ENCODE measurements at places on chromosomes 13 and 19.

DNA sequence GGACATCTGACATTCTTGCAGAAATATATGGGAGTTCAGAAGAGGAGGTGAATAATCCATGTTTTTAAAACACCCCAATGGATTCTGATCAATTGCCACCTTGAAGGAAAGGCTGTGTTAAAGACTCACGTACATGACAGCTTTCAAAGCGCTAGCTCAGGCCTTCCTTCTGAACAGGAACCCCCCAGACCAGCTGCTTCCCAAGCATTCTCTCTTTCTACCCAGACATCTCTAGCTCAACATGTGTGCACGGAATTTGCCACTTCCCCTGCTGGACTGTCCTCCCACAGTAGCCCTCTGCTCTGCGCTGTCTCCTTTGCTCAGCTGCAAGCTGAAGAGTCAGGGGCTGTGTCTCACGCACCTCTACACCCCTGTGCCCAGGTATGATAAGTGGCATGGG lies 54.5 kb downstream of the STK24 start:
- DNase-seq: no peak

- no peak for DNase-seq
Measured at GRCh38 chr13:29481603-29482002, 113.9 kb downstream of the SLC7A1 start.

GRCh38 chr13:87684850-87685742 lies 13.9 kb downstream of the SLITRK5 start:
- no peak for DNase-seq

GRCh38 chr19:41641879-41642485 lies 15.1 kb upstream of the CEACAM4 start:
- no peak for DNase-seq

- DNase-seq: no peak
Measured at GRCh38 chr13:109163037-109163379, 533.6 kb downstream of the MYO16 start.

- no peak for DNase-seq
Measured at GRCh38 chr19:13091400-13092157, 11.1 kb downstream of the LYL1 start.

- no peak for DNase-seq
Measured at GRCh38 chr13:27371932-27372331, 52.5 kb upstream of the GTF3A start.

DNA sequence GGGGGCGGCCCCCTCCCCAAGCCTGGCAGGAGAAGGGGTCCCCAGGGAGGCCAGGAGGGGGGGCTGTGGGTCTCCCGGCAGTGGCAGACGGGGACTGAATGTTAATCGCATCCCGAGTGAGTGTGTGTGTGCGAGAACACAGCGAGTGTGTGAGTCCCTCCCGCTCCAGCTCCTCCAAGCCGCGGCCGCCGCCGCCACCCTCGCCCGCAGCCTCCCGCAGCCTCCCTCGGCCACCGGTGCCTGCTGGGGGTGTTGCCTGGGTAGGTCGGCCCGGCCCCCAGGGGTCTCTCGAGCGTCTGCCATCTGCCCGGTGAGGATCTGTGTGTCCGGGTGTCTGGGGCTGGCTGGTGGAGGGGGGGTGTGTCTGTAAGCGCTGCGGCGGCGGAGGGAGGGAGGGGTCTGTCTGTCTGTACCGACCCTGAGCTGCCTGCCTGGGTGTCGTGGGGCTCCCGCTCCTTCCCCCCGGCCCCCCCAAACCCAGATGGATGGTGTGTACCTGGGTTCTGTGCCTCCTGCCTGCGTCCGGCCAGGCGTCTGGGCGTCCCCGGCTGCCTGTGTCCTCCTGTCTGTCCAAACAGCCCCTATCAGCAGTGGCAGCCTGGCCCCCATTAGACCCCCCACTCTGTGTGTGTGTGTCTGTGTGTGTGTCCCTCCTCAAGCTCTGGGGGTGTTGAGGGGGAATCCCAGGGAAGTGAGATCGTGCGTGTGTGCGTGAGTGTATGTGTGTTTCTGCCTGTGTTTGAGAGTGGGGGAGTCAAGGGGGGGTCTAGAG lies at the start of gene GRIN2D:
GRIN2D (plus strand) TSS at position 110 of the 772 bp plus-strand sequence. CDS start 4,725 bp downstream, outside the sequence.
- DNase-seq: no peak

- DNase-seq: no peak
Measured at GRCh38 chr13:77789376-77789775, 91.9 kb downstream of the SLAIN1 start.

DNA sequence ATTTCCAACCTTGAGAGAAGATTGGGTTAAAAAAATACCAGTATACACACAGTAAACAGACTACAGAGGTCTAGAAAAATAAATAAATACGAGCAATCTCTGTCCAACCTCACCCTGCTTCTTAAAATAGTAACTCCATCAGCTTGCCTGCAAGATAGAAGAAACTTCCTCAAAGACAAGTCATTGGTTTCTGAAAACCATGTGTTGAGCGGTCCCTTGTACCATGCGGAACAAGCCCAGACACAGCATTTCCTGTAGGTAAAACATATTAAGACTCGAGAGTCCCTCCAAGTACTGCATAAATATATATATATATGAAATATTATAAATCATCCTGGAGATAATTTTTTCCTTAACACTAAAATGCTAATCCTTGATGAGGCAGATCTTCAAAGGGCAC lies 157.4 kb downstream of the MZT1 start:
- DNase-seq: no peak

GRCh38 chr19:40800997-40801377 lies 2.0 kb downstream of the EGLN2 start:
- DNase-seq: no peak

DNA sequence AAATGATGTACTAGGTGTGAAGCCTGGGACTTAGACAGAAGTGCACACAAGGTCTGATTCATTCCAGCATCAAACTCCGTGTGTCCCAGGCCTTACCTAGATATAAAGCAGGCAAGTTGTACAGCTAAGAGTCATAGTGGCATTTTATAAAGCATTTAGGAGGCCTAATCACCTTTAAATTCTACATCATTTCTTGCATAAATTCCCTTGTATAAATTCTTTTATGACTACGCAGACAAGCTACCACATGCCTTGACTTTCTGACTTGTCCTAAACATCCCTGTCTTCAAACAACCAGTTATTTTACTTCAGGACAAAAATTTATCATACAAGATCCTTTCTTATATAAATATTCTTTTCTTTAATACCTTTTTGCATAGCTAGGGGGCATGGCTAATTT lies 22.5 kb downstream of the TMEM255B start:
- DNase-seq: no peak

DNA sequence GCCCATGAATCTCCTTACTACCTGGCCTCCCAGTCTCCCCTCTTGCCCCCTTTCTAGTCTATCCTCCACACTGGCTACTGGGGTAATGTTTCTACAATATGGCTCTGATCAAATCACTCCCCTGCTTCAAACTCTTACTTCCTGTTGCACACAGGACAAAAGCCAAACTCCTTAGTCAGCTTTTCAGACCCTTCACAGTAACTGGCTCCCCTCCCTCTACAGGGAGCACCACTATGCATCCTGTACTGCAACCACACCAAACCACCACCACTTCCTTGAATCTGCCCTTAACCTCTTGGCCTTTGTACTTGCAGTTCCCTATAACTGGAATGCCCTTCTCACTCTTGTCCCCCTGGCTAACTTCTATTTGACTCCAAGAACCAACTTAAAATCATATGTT lies 32.2 kb downstream of the DEDD2 start:
- DNase-seq: no peak

GRCh38 chr19:38805180-38805579 lies 7.6 kb downstream of the LGALS4 start:
- DNase-seq: no peak

- DNase-seq: no peak
Measured at GRCh38 chr13:73913751-73914518, 220.3 kb downstream of the KLF12 start.

- DNase-seq: no peak
Measured at GRCh38 chr19:3135961-3136683, at the start of gene GNA15. Gene GNA15, plus strand, starts transcription at chr19:3136033. Its CDS starts 418 bp downstream, at chr19:3136451.

DNA sequence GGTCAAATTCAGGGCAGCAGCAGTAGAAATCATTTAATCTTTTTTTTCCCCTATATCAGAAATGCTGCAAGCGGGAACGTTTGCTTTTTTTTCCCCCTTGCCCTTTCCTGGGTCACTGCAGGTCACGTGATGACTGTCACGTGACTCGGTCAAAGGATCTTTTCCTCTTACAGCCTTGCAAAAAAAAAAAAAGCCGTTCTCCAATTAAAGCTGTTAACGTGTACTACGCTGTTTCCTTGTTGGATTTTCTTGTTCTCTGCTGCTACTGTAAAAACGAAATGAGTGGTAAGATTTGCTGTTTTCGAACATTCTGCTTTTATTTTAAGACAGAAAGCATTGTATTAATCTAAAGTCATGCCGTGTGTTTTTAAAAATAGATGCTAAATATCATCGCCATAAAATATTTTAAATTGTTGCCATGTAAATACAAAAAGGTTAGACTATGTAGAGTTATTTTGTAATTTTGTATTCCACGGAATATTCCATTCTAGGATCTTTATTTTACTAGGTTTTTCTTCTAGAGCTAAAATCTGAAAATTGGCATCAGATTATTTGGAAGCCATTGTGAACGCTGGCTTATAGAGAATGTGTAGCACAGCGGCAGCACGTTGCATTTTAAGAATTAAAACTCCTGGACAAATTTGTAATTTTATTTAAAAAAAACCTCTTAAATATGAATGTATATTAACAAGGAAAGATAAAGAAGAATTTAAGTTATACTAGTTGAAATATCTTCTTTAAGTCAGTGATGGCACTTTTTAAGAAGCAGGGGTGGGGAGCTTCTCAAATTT lies 109.8 kb upstream of the MLNR start:
- DNase-seq: no peak

DNA sequence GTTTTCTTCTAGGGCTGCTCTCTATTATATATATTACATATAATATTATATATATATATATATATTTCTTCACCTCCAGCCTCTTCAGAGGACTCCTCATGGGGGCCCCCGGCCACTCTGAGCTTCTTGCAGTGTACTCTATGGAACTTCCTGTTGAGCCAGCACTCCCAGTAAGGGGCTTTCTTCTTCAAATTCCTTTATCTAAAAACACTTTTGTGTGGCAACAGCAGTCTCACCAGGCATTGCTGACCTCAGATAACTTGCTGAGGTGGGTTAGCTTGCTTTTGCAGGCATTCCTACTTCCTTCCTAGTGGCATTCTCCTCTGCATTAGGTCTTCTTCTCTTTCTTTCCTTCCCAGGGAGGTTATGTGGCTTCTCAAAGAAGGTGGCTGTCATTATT lies 381.5 kb downstream of the MYO16 start:
- no peak for DNase-seq

- DNase-seq: no peak
Measured at GRCh38 chr13:52810011-52810410, 38.4 kb downstream of the PCDH8 start.

GRCh38 chr13:83691966-83692365 lies 190.3 kb downstream of the SLITRK1 start:
- DNase-seq: no peak

DNA sequence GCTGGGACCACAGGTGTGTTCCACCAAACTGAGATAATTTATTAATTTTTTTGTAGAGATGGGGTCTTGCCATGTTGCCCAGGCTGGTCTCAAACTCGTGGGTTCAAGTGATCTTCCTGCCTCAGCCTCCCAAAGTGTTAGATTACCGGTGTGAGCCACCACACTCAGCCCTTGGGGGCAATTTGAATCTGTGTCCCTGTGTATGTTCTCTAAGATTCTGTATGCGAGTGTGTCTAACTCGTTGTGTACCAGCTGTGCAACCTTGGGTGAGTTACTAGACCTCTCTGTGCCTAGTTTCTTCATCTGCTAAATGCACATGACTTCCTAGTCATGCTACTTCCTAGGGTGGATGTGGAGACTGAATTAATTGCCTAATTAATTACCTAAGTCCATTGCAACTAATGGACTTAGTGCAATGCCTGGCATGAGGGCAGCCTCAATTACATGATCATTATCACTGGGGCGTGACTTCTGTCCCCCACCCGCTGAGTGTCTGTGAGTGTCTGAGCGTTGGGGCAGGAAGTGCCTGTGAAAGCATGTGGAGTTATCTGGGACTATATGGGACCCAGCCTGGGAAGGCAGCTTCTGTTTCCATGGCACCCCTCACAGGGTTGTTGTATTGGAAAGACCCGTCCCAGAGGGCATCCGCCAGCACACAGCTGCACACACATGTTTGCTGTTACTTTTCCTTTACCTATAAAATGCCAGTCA lies 1.8 kb upstream of the NCCRP1 start:
- DNase-seq: no peak

DNA sequence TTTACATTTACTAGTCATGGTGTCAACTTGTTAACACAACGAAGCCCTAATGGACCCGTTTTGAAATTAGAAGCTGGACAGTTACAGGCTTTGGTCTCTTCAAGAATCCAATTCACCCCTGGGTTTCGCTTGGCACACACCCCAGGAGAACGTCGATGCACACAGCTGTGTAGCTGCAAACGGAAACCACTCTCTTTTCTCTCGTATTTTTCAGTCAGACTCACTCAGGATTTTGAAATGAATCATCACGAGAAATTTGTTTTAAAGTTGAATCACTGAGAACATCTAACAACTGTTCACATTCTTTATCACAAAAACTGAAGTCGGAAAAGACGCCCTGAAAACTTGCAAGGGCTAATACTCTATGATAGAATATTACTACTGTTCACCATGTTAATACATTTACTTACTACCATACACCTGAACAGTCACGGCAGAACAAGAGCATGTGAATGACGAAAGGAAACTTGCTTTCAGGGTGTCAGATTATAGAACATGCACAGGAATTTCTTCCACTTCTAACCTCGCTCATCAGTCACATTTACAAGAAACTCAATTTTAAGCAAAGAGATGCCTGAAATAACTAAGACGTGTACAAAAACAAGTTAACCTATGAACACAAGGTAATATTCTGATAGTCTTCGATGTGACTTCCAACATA lies 4.7 kb downstream of the PNMA8A start:
- DNase-seq: no peak

GRCh38 chr13:106343836-106344235 lies 191.6 kb downstream of the EFNB2 start:
- DNase-seq: no peak

DNA sequence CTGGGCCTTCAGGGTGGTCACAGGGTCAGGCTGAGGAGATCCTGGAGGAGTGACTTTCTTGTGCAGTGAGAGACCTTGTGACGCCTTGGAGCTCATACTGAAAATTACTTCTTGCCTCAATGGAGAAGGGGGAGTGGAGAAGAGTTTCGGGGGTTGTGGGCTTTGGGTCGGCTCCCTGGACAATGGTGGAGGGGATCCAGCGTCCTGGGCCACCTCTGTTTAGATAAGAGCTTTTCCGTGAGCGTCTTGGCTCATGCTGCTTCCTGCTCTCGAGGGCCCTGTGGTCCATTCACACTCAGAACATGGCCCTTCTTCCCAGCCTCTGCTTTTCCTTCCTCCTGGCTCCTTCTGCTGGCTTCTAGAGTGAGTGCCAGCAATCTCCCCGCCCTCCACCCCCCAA lies 81.9 kb downstream of the FLT1 start:
- no peak for DNase-seq

All from cortex of kidney (tissue), 1 donor.